ENCODE measurements at places on chromosomes 1 and 21.

- no peak for DNase-seq
Observed at GRCh38 chr1:218982482-218982881, 191.2 kb upstream of the LYPLAL1 start.

- DNase-seq: no peak
Observed at GRCh38 chr1:114718661-114719423, 2.3 kb upstream of the NRAS start.

- no peak for DNase-seq
Observed at GRCh38 chr1:3456449-3456963, 2.0 kb downstream of the ARHGEF16 start.

- DNase-seq: no peak
Observed at GRCh38 chr1:205061227-205061626, 18.2 kb downstream of the CNTN2 start.

- no peak for DNase-seq
Observed at GRCh38 chr1:228081578-228082213, 812 bp upstream of the ARF1 start.

DNA sequence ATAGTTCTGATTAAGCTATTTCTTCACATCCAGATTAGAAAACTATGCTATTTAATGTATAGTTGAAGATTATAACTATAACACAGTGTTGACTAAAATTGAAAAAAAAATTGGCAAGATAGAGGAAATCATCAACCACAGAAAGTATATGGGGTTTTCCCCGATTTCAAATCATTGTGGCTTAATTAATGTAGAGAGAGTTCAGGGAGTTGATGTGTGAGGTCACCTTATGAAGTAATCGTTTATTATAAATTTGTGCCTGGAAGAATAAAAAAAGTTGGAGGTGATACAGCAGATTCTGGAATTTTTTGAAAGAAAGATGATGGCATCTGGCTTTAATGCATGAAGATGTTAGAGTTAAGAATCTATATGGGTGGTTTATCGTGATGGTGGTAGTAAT, 84.3 kb downstream of the PTGS2 start:
- DNase-seq: no peak

DNA sequence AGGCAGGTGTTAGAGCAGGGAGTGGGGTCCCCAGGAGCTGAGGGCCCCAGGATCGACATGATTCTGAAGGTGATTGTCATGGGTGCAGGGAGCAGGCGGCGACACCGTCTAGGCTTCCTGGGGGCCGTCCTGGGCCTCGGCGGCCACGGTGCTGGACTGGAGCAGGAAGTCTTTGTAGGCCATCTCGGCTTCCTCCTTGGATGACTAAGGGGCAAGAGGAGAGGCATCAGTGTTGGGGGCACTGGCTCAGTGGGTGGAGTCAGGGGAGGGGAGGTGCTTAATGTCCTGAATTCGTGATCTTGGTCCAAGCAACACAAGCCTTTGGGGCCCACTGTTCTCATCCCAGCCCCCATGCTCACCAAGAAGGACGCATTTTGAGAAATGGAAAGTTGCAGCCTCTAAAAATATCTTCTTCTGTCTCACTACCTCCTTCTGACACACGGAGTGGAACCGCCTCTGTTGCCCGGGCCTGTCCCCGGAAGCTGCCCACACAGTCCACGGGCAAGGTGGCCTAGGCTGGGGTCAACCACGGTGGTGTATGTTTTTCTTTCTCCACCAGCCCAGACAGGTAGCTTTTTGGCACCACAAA, 8.6 kb upstream of the FCMR start:
- no peak for DNase-seq

DNA sequence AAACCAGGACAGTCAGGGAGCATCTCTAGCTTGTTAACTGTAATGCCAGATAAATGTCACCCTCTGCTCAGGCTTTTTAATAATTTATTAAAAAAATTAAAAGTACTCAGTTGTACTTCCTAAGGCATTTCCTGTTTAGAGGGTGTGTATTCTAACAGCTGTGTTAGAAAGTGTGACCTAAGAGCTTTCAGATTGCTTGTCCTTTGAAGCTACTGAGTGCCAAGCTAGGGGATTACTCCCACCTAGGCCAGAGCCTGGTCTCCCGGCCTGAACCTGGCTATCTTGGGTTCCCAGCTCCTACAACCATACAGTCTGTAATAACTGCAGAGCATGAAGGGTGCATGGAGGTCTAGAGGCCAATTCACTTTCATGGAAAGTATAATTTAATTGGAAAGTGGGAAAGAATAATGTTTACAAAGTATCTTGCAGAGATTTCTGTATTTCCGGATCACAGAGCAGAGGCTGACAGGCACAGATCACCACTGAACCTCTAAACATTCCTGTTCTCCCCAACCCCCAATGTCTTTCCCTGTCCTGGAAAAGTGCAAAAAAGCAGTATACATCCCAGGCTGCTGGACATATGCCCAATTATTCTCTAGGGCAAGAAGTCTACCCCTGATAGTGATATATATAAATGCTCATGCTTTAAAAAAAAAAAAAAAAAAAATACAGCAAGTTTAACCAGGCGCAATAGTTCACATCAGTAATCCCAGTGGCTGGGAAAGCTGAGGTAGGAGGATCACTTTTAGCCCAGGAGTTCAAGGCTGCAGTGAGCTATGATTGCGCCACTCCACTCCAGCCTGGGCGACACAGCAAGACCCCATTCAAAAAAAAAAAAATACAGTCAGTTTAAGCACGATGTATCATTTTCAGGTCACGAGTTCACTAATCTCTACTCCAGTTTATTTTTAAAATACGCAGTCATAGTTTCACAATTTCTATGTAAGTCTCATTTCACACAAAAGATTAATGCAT, 36.7 kb upstream of the RAP1A start:
- no peak for DNase-seq

- no peak for DNase-seq
Observed at GRCh38 chr1:36326499-36326898, 3.1 kb upstream of the EVA1B start.

DNA sequence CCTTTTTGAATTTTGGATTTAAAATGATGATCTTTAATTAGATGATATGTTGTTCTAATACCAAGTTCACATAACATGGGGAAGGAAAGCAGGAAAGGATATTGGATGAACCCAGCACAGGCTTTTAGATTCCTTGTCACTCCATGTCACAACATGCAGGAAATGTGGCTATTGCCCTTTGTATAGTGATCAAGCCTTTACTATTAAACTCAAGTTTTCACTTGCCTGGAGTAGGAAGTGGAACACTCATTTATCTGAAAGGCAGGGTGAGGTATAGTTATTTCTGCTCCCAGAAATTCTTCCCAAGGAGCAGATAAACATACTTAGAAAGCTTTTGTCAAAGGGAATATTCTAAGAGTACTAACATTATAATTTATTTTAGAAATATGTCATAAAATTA, 37.2 kb upstream of the BCAS2 start:
- DNase-seq: no peak
